NCI-H2081 treated with DMSO at 0.1 percent for 48 hours (cell line): ENCODE measurements at places on chromosomes 7 and 10.

DNA sequence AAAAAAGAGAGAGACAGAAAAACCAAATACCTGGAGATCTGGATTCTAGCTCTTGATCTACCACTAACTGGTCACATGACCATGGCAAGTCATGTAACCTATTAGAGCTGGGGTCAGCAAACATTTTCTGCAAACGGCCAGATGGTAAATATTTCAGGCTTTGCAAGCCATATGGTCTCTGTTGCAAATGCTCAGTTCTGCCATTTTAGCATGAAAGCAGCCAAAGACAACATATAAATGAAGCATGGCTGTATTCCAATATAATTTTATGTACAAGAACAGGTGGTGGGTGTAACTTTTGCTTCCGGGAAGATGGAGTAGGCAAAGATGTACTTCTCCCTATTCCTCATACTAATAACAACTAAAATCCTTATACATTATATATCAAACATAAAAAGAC lies 6.7 kb downstream of the FRA10AC1 start:
- no peak for DNase-seq

DNA sequence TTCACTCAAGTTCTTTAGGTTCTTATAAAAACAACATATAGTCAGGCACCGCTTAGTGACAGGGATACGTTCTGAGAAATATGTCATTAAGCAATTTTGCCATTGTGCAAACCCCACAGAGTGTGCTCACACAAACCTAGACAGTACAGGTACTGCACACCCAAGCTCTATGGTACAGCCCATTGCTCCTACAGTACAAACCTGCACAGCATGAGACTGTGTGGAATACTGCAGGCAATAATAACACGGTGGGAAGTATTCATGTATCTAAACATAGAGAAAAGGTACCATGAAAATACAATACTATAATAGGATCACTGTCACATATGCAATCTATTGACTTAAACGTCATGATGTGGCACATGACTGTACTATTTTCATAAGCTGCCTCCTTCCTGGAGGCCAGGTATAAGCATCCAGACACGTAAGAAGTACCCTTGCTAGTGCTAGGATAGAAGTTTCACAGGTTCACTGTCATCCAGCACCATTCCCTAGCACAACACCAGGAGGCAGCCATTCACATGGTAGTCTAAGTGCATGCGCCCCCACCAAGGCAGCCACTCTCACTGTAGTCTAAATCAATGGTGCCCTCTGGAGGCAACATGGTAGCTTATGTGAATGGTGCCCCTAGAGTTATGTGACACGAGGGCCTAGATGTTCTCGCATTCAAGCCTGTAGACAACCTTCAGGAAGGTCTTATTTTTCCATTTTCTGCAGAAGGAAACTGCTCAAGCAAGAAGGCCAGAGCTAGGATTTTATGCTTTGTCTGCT lies 98.5 kb downstream of the ARHGAP22 start:
- DNase-seq, result no peak

DNA sequence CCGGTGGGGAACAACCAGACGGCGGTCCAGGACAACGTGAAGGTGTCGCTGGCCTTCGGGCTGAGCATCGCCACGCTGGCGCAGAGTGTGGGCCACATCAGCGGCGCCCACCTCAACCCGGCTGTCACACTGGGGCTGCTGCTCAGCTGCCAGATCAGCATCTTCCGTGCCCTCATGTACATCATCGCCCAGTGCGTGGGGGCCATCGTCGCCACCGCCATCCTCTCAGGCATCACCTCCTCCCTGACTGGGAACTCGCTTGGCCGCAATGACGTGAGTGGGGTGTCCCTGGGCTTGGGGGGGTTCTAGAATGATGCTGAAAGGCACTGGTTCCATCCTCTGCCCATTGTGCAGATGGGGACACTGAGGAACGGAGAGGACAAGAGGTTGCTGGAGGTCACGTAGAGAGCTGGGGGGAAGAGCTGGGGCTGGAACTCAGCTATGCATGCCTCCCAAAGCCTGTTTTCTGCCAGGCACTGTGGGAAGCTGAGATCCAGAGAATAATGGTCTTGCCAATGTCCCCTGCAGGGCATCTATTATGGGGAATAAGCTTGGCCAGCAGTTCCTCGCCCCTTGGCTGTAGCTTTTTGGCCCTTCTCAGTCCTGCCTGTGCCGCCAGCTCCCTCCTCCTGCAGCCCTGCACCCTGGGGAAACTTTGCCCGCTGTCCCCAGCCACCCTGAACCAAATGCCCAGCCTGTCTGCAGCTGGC lies 523 bp downstream of the AQP1 start:
- no peak for DNase-seq

- no peak for DNase-seq
Observed at GRCh38 chr10:101358706-101359300, 4.8 kb downstream of the BTRC start.

DNA sequence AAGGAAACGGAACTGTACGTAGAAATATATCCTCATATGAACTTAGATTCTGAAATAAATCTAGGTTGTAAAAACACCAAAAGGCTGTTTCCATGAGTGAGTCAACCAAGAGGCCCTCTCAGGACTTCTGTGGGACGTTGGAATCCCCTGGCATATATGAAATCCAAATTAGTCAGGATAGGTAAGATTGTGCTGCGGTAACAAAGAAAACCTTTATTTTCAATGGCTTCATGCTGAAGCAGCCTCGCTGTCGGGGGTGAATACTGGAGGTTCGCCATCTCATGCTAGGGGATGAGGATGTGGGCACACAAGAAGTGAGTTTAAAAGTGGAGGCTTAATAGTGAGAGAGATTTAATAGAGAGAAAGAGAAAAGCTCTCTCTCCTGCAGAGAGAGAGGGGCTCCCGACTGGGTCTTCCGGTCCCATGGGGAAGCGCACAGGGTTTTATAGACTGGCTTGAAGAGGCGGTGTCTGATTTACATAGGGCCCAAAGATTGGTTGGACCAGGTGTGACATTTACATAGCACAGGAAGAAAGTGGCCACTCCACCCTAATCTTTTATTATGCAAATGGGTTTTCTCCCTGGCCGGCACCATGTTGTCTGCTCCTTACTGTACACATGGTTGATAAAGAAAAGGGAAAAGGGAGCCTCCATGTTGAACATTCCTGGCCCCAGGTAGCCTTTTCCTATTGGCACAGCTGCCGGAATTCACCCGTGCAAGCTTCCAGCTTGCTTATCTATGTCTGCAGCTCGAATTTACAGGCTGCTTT lies 52.3 kb upstream of the SEPHS1 start:
- DNase-seq, result no peak

- DNase-seq, result peak; percentile 64
Observed at GRCh38 chr7:108454674-108455550, 1.3 kb downstream of the NRCAM start.

DNA sequence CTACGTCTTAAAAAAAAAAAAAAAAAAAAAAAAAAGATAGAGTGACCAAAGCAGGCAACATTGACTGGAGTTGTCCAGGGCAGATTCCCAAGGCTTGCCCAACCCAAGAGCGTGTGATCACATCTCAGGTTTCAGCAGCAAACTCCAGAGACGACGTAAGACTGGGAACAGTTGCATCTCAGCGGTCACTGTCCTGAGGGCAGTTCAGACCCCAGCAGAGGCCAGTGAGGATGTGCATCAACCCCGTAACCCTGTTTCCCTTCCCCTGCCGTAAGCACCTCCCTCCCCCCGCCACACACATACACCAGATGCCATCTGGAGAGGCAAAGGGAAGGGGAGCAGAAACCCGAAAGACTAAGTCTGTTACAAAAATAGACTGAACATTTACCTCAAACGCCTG lies 19.3 kb upstream of the TOMM7 start:
- no peak for DNase-seq

DNA sequence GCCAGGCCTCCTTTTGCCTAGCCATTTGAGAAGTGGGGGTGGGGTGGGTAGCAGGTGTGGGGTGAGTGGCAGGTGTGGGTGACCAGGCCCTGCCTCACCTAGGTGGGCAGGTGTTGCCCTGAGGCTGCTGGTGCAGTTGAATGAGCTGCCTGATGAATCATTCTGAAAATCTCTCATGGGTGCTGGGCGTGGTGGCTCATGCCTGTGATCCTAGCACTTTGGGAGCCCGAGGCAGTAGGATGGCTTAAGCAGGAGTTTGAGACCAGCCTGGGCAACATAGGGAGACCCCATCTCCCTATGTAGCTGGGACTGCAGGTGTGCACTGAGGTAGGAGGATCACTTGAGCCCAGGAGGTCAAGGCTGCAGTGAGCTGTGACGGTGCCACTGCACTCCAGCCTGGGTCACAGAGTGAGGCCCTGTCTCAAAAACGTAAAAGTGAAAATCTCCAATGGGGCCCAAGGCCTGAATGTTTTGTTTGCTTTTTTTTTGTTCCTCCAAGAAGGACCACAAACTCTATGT lies 17.7 kb downstream of the TSPAN14 start:
- no peak for DNase-seq

GRCh38 chr10:99796928-99797327 lies 14.5 kb downstream of the ABCC2 start:
- DNase-seq, result no peak

GRCh38 chr10:77506517-77507200 lies 130.9 kb downstream of the KCNMA1 start:
- DNase-seq, result no peak

DNA sequence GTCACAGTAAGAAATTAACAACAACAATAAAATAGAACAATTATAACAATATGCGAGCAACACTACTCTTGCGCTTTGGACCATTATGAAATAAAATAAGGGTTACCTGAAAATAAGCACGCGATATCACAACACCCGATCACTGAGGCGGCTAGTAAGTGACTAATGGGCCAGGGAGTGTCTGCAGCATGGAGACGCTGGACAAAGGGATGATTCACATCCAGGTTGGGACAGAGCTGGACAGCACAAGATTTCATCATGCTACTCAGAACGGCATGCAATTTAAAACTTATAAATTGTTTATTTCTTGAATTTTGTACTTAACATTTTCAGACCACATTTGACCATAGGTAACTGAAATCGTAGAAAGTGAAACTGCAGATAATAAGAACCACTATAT lies 15.6 kb downstream of the HIBADH start:
- no peak for DNase-seq

- DNase-seq, result no peak
Observed at GRCh38 chr7:46844486-46844885, 737.4 kb downstream of the TNS3 start.

GRCh38 chr10:17655567-17656146 lies 11.7 kb downstream of the STAM start:
- no peak for DNase-seq

DNA sequence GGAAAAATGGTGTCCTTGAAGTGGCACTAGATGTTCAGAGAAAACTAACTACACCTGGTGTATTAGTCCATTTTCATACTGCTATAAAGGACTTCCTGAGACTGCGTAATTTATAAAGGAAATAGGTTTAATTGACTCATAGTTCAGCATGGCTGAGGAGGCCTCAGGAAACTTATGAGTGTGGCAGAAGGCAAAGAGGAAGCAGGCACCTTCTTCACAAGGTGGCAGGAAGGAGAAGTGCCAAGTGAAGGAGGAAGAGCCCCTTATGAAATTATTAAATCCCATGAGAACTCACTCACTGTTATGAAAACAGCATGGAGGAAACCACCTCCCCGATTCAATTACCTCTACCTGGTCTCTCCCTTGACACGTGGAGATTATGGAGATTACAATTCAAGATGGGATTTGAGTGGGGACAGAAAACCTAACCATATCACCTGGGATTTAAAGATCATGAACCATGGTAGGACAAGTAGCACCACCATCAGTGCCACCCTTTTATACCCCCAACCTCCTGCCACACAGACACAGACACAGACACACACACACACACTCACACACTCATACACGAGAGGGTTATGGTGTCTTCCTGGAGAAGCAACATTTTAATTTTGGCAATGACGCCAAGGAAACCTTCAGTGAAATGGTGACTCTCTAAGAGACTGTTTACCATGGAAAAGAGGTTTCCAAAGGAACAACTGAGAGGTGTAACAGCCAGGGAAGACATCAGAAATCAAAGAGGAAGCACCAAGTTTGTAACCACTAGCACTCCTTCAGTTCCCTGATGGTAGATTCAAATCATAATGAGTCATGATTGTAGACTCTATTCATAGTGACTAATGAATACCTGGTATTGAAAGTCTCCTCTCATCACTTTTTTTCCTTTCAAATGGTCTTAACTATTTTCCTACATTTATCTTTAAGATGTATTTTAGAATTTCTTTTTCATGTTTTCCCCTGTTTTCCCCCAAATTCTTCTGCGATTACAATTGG lies 41.8 kb upstream of the WNT16 start:
- DNase-seq, result no peak

DNA sequence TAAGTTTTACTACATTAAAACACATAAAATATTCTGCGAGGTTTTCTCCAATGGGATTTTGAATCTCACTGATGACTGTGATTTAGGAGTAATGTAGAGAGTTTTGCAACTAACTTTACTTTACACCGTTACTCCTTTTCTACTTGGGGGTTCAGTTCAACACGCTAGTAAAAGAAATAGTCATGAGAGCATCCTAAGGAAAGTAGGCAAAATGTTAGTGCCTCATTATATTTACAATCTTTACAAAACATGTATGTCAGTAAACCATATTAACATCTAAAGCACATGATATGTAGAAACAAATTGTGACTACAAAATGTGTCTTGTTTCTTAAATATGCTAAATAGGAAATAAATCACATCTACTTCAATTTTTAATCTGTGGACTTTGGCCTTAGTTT lies 6.0 kb downstream of the MEOX2 start:
- no peak for DNase-seq

DNA sequence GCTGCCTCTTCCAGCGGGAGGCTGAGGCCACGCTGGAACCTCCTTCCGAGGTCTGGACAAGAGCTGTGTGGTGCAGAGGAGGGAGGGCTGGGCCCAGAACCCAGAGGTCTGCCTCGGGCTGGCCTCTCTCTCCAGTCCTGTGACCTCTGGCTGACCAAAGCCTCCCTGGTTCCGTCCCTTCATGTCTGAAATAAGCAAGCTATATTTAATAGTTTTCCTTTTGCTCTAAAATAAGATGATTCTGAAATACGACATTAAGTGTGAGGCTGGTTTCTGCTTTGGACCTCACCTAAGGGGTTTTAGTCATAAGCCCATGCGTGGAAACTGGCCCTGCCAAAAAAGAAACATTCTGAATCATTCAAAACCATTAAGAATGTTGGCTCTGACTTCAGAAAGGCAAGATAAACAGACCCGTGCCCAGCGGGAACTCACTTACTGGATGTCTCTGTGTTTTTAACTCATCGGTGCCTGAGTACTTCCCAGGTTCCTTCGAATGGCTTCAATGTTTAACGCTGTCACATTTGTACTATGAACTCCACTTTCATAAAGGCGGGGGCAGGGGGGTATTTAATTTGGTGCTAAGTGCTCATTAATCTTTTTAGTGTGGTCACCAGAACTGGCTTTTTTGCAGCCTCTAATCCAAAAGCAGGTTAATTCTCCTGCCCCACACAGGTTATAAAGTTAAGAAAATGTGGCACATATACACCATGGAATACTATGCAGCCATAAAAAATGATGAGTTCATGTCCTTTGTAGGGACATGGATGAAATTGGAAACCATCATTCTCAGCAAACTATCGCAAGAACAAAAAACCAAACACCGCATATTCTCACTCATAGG lies 157.5 kb upstream of the KLF14 start:
- DNase-seq, result no peak

GRCh38 chr7:27031289-27032172 lies 64.3 kb downstream of the HOXA1 start:
- DNase-seq, result no peak
